ENCODE measurements at places on chromosomes 2 and 18. TPM values are rescaled to one million over a fixed set of nuclear protein-coding genes. Genes with fewer than 3 reads are reported as not detected.

Gene CNTNAP5
- total RNA-seq: under 0.01 TPM

Gene FSIP2
- total RNA-seq: 0.44 TPM

Gene ERMN
- not detected for total RNA-seq

Gene ZSWIM2
- total RNA-seq: 0.13 TPM

Gene LIPG
- 3.4 TPM for total RNA-seq

Gene LCT
- not detected for total RNA-seq
